ENCODE measurements at places on chromosomes 1 and 21.

DNA sequence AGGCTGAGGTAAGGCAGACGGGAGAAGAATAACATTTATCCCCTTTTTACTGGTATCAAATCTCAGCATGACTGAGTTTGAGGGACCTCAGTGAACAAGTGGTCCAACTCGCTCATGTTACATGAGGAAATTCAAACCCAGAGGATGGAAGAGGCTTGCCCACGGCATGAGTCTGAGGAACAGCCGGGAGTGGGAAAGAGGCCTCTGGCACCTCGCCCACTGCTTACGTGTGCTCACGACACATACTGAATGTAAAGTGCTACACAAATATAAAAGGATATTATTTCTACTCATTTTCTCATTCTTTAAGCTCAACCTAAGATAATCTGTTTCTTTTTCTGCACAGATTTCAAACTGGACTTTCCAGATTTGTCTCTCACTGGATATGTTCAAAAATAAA lies 14.7 kb downstream of the BEND5 start:
- no peak for DNase-seq

DNA sequence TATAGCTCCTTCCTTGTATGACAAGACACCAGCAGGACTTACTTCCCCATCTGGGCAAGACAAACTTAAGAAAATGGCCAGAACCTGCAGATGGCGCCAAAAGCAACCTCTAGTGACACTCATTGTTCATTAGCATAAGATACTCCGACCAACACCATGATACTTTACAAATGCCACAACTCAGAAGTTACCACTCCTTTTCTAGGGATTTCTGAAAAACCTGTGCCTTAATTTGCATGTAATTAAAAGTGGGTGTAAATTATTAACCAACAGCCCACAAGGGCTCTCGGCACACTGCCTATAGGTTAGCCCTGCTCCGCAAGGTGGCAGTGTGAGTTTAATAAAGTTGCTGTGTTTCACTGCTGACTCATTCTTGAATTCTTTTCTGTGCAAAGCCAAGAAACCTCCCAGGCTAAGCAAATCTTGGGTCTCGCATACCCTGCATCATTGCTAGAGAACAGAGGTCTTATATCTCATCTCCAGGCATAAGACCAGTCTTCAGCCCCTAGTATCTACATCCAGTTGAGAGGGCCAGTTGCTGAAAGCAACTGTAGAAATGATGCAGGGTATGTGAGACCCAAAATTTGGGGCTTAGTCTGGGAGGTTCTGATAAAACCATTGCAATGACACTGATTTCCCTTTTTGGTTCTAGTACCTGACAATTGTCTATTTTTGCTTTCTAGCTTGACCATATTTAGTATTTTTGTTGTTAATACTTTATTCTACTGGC lies 86.4 kb downstream of the FAF1 start:
- no peak for DNase-seq

GRCh38 chr1:69252696-69253095 lies 315.0 kb upstream of the LRRC7 start:
- DNase-seq, result no peak

DNA sequence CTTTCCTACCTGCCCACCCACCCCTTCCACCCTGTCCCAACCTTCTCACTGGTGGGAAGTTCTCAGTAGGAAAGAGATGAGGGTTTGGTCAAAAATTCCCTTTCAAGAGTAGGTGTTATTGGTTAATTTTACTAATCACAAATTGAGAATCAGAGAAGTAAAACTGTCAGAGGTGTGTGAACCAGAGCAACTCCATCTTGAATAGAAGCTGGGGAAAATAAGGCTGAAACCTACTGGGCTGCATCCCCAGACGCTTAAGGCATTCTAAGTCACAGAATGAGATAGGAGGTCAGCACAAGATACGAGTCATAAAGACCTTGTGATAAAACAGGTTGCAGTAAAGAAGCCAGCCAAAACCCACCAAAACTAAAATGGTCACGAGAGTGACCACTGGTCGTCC lies 11.5 kb downstream of the PLA2G2D start:
- DNase-seq, result no peak

GRCh38 chr1:117981455-117982192 lies 52.1 kb downstream of the WDR3 start:
- no peak for DNase-seq

GRCh38 chr1:186620566-186621350 lies 59.5 kb downstream of the PTGS2 start:
- DNase-seq, result no peak

- no peak for DNase-seq
Measured at GRCh38 chr1:34597877-34598514, 156.9 kb upstream of the GJB5 start.

DNA sequence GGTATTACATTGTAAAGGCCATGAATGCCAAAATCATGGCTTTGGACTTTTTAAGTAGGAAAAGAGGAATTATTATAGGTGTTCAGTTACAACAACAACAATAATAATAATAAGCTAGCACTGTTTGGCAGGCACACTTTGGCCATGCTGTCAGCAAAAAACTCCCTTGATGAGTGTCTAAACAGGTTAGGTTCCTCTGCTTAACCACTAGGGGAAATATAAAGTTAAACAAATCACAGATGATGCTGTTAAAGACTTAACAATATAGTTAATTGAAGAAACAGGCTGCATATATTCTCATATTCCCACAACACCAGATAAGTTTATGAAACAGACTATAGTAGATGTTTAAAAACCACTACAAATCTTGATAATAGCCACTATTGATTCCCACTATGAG lies 46.4 kb downstream of the RGS21 start:
- no peak for DNase-seq

DNA sequence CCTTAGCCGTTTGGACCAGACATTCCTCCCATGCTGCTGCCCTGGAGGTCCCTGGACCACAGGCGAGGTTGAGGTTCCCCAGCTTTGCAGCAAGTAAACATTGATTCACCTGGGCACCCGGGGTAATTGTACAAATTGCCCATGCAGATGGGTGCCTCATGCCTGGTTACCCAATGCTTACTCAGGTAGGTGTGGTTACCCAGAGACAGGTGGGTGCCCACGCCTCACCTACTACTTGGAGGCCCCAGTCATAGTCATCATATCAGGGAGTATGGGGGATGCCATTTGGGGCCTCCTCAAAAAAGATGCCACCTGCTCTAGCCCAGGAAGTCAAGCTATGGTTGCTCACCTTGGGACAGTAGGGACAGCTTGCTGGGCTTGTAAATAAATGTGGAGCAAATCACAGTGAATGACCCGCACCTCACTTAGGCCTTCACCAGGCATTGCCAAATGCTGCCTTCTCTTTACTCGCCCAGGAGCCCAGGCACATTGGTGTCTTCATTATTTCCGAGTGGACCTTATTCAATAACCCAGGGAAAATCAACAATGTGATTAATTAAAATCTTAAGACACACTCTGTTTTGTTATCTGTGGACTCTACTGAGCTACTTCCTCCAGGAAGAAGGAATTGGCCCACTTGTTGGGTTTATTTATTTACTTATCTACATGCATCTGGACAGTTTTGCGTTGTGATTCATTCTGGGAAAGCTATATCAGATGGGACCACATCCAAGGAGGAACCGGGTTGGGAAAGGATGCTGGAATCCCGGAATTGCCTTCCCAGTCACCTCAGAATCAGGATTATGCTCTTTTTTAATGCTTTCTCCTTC lies 35.6 kb upstream of the GRHL3 start:
- DNase-seq, result no peak

DNA sequence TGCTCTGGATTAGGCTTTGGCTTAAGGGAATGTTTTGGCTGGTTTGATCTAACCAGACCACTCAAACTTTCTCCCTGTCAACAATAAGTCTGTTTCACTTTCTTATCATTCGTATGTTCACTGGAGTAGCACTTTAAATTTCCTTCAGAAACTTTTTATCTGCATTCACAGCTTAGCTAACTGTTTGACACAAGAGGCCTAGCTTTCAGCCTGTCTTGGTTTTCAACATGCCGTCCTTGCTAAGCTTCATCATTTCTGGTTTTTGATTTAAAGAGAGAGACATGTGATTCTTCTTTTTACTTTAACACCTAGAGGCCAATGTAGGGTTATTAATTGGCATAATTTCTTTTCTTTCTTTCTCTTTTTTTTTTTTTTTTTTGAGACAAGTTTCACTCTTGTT lies 14.9 kb upstream of the CYB5R1 start:
- DNase-seq, result no peak

Measured in cortex of kidney (tissue), 1 donor.